ENCODE measurements at places on chromosomes 3 and 15.
A peak's percentile ranks its signal among the peaks of the same experiment; 100 is the strongest.

DNA sequence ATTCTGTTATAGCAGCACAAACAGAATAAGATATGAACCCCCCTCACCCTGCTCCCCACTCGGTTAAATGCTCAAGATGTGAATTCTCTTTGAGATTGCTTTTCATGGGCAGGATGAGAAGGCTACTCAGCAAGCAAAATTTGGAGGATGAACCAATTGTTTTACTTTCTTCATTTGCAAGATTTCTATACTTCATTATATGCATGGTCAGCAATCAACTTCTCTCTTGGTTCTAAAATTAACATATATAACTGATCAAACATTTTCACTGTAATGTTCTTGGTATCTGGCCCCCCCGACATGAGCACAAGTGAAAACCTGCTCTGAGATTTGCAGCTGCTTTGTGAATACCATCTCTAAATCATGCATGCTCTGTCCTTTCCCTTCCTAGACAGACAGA, 556.1 kb upstream of the MDFIC2 start:
- no peak overlapping the region for H3K4me3 ChIP-seq
- H3K36me3 ChIP-seq: peaks cover 11% of the 10 kb centered on the region
- no peaks in the 10 kb centered on the region for H3K27me3 ChIP-seq
- no peak for DNase-seq
- no peaks in the 10 kb centered on the region for H3K4me1 ChIP-seq

DNA sequence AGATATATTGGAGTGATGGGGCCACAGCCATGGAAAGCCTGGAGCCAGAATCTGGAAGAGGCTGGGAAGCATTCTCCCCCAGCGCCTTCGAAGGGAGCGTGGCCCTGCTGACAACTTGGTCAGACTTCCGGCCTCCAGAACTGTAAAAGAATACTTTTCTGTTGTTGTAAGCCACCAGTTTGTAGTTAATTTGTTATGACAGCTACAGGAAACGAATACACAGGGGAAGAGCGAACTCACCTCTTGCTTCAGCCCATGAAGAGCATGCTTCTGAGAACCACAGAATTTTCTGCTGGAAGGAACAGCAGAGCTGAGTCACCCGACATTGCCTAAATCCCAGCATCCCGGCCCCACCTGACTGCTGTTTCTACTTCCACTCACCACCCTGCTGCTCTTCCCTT, 501.7 kb downstream of the SHQ1 start:
- peaks cover 7% of the 10 kb centered on the region for H3K4me1 ChIP-seq
- H3K36me3 ChIP-seq: no peaks in the 10 kb centered on the region
- H3K27ac ChIP-seq: no peak overlapping the region
- H3K27me3 ChIP-seq: peaks cover 9% of the 10 kb centered on the region
- DNase-seq: no peak

DNA sequence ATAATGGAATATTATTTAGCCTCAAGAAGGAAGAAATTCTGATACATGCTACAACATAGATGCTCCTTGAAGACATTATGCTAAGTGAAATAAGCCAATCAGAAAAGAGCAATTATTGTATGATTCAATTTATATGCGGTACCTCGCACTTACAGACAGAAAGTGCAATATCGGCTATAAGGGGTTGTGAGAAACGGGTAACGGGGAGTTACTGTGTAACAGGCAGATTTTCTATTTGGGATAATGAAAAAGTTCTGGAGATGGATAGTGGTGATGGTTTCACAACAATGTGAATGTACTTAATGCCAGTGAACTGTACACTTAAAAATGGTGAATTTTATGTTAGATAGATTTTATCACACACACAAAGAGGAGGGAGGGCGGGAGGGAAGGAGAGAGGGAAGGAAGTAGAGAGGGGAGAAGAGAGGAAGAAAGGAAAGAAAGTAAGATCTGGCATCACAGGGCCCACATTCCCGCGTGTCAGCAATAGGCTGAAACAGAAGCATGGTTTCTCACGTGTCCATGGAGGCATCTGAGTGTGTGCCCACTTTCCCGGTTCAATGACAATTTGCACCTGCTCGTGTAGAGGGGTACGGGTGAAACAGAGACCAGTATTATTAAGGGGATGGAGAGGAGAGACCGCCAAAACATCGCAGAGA, 700 bp upstream of the BLM start:
- H3K27me3 ChIP-seq: peaks cover 2% of the 10 kb centered on the region
- H3K4me3 ChIP-seq: peak overlapping the region; percentile 91
- peak overlapping the region; percentile 95 for H3K27ac ChIP-seq
- no peaks in the 10 kb centered on the region for H3K36me3 ChIP-seq

DNA sequence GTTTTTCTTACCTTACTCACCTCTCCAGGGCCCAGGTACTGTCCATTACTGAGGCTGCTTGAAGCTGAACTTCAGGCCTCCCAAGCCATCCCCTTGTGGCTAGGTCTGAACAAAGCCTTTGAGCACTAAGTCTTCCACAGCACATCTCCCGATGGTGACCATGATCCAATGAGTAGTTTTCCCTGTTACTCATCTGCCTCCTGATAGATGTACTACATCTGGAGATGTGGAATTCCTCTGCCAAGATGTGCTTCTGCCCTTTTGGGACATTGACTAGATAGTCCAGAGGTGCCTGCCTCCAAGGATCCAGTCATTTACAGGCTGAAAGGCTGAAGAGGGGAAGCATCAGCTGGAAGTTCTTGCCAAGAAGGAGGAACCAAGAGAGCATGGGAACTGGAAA, 28.9 kb upstream of the SLC35G2 start:
- DNase-seq: no peak
- H3K27ac ChIP-seq: no peak overlapping the region
- peaks cover 4% of the 10 kb centered on the region for H3K27me3 ChIP-seq
- peaks cover 26% of the 10 kb centered on the region for H3K4me1 ChIP-seq

DNA sequence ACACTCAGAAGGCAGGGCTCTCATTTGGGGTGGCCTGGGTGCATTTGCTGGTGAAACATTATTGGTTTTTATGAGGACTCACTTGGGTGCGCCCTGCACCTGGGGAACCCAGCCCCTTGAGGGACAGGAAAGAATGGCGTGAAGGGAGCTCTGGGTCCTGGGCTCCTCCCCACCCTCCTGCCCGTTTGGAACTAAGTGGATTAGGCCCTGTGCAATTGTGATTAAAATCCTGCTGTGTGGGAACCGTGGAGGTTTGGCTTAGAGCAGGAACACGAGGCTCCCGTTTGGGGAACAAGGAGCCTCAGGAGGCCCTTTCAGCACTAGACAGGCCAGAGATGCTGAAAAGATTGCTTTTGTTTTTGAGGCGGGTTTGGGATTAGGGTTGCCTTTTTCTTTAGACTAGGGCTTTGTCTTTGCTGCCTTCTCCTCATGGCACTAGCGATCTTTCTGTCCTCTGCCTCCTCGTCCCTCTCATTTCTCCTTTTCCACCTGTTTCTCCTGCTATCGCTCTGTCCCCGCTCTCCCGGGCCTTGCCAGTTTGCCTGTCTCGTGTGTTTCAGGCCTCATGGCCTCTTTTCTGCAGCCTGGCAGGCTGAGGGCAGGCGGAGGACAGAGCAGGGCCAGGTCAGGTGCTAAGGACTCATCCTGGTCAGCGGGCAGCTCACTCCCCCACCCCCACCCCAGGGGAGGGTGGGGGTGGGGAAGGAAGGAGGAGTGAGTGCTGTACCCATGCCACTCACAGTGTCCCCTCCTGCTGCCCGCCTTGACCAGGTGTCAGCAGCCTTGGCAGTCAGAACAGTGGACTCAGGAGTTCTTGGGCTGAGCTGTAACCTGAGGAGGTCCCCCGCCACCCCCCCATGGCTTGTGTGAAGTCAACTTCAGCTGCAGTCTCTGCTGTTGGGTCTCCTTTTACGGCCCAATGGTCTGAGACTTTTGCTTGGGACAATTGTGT, 8.6 kb downstream of the MAPKAPK3 start:
- no peak overlapping the region for H3K4me3 ChIP-seq
- DNase-seq: no peak
- H3K4me1 ChIP-seq: peaks cover 9% of the 10 kb centered on the region
- H3K36me3 ChIP-seq: no peaks in the 10 kb centered on the region
- peaks cover 1% of the 10 kb centered on the region for H3K27me3 ChIP-seq
- no peak overlapping the region for H3K27ac ChIP-seq

- no peaks in the 10 kb centered on the region for H3K36me3 ChIP-seq
- no peak overlapping the region for H3K4me3 ChIP-seq
- no peak overlapping the region for H3K27ac ChIP-seq
- H3K4me1 ChIP-seq: peaks cover 4% of the 10 kb centered on the region
- DNase-seq: no peak
Measured at GRCh38 chr15:57395292-57395691, 19.0 kb downstream of the CGNL1 start.

- H3K27ac ChIP-seq: peak overlapping the region; percentile 59
- peak overlapping the region; percentile 89 for H3K4me3 ChIP-seq
- peaks cover 7% of the 10 kb centered on the region for H3K27me3 ChIP-seq
- DNase-seq: no peak
Measured at GRCh38 chr3:194485881-194486539, 792 bp downstream of the ATP13A3 start.

GRCh38 chr3:43390255-43390588, 103.9 kb downstream of the SNRK start:
- H3K4me3 ChIP-seq: no peak overlapping the region
- H3K36me3 ChIP-seq: peaks cover 8% of the 10 kb centered on the region
- no peak for DNase-seq
- no peaks in the 10 kb centered on the region for H3K4me1 ChIP-seq

DNA sequence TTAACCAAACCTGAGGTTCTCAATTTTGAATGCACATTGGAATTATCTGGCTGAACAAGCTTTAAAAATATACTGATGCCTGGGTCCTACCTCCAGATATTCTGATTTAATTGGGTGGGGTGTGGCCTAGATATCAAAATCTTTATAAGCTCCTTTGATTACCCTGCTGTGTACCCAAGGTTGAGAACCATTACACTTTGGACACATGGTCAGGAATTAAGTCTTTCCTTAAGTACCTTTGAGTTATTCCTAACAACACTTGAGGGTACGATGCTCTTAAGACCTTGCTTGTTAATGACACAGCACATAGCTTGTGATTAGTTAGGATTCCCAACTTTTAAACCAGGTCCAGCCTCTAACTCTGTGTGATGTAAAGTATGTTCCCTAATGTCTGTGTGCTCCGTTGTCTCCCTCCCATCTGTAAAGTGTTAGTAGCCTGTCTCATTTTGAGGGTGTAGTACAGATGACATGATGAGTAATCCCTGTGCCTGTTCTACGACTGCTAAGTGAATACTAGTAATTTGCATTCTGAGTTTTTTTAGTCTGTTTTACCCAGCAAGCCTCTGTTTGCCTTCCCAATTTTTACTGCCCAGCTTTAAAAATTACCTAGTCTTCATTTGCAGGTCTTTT, 154.9 kb downstream of the KLHL25 start:
- peak overlapping the region; percentile 26 for H3K27ac ChIP-seq
- H3K4me1 ChIP-seq: peaks cover 18% of the 10 kb centered on the region
- H3K27me3 ChIP-seq: no peaks in the 10 kb centered on the region
- no peaks in the 10 kb centered on the region for H3K36me3 ChIP-seq
- H3K4me3 ChIP-seq: no peak overlapping the region

GRCh38 chr3:21392526-21392925, 358.5 kb downstream of the ZNF385D start:
- DNase-seq: no peak
- H3K4me1 ChIP-seq: no peaks in the 10 kb centered on the region
- H3K4me3 ChIP-seq: no peak overlapping the region
- peaks cover 4% of the 10 kb centered on the region for H3K36me3 ChIP-seq

DNA sequence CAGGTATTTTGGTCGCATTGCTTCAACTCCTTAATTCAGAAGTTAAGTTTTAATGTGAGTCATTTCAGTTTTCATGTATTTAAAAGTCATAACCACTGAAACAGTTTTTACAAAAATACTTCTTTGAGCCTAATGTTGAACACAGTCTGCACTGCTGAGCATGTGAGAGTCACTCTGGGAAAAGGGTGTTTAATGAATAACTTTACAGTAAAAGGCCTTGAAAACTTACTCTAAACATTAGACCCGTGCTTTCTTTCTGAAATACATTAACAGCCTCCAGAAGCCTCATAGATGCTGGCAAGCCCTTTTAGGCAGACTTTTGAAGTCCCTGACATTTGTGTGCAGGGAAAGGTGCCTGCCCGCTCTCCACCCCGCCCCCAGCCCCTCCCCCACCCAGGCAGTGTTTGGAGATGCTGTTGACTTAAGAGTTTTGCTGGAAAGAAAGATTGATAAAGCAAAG, 68.9 kb upstream of the NR2F2 start:
- no peak overlapping the region for H3K4me3 ChIP-seq
- H3K27ac ChIP-seq: no peak overlapping the region
- H3K4me1 ChIP-seq: no peaks in the 10 kb centered on the region
- DNase-seq: no peak

- DNase-seq: no peak
- no peak overlapping the region for H3K27ac ChIP-seq
- H3K4me3 ChIP-seq: no peak overlapping the region
Measured at GRCh38 chr3:66353530-66353929, 132.7 kb downstream of the SLC25A26 start.

- H3K36me3 ChIP-seq: no peaks in the 10 kb centered on the region
- no peaks in the 10 kb centered on the region for H3K27me3 ChIP-seq
- DNase-seq: no peak
- no peak overlapping the region for H3K4me3 ChIP-seq
Measured at GRCh38 chr15:38860253-38860652, 295.6 kb upstream of the RASGRP1 start.

DNA sequence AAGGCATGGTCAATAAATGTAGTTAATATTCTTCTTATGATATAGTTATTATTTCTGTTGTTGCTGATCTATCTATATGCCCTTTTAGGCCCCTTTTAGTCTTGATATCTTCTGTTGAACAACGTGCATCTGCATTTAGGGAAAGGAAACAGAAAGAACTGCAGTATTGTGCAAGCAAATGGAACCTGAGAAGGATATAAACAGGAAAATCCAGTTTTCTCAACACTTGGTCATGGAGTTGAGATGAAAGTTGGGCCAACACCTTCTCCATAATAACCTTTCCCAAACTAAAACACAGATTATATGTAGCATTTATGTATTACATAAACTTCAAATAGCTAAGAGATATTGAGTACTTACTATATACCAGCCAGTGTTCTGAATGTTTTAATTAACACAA, 179.7 kb downstream of the ADAMTS9 start:
- DNase-seq: no peak
- H3K27me3 ChIP-seq: no peaks in the 10 kb centered on the region
- H3K36me3 ChIP-seq: peaks cover 4% of the 10 kb centered on the region
- no peak overlapping the region for H3K27ac ChIP-seq

GRCh38 chr3:183188895-183189462, 26.4 kb upstream of the LAMP3 start:
- H3K4me1 ChIP-seq: peaks cover 1% of the 10 kb centered on the region
- no peaks in the 10 kb centered on the region for H3K36me3 ChIP-seq
- no peak overlapping the region for H3K27ac ChIP-seq
- H3K4me3 ChIP-seq: no peak overlapping the region
- no peaks in the 10 kb centered on the region for H3K27me3 ChIP-seq

GRCh38 chr3:65855370-65856100, 183.2 kb downstream of the MAGI1 start:
- no peak for DNase-seq
- H3K27ac ChIP-seq: no peak overlapping the region
- H3K4me3 ChIP-seq: no peak overlapping the region
